ENCODE measurements at places on chromosomes 13 and 19. TPM values are rescaled to one million over a fixed set of nuclear protein-coding genes. Genes with fewer than 3 reads are reported as not detected.

GRCh38 chr13:48660361-48661076 is 6.8 kb downstream of the CYSLTR2 start:
- DNase-seq, result no peak

- DNase-seq, result no peak
Measured at GRCh38 chr13:36945078-36945477, 25.0 kb upstream of the SMAD9 start.

DNA sequence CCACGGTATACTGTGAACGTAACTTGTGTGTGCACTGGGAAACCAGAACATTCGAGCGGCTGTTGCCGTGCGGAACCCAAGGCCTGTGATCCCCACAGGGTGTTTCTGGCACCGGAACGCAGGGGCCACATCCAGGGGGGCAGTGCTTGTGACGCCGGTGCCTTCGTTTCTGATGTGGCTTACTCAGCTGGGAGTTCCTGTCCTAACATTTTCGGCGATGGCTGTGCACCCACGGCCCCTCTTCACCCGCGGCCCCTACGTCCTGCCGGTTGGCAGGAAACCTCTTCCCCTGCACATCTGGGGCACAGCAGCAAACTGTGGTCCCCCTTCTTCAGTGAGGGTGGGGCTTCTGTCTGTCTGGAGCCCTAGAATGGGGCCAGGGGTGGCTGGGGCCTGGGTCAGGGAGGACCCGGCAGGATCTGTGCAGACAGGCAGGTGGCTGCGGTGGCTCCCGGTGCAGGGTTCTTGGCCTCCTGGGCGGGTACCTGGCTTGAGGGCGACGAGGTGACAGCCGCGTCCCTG is 26.2 kb downstream of the CSNK1G2 start:
- no peak for DNase-seq

DNA sequence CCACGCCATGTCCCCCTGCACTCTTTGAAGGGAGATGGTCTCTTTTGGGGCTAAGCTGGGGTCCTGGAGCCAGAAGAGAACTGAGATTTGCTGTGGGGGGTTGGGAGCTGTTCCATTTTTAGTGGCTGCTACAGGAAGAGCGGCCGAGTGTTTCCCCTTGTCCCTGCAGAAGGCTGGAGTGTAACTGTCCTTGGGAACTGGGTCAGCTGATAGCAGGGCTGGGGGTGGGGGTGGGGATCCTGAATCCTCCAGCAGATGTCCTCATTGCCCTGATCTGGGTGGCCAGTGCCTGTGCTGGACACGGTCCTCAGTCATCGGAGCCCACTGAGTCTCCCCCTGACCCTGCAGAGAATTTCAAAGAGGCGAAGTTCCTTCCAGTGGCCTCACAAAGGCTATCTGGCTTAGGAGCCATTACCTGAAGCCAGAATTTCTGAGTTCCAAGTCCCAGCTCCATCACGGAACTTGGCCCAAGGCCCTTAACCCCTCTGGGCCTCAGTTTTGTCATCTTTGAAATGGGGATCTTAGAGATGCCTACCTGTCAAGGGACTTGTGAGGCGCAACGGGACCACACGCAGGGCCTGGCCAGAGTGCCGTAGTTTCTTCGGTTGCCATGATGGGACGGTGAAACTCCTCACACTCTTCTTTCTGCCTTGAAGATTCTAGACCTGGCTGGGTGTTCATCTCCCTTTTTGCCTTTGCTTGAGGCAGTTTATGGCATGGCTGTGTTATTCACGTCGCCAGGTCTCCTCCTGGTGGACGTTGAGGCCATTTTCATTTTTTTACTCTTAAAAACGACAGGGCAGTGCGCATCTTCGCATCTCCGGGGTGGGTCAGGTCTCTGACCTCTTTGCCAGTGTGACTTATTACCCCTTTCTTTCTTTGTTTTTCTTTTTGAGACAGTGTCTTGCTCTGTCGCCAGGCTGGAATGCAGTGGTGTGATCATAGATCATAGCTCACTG is 51.9 kb downstream of the DNM2 start:
- no peak for DNase-seq

DNA sequence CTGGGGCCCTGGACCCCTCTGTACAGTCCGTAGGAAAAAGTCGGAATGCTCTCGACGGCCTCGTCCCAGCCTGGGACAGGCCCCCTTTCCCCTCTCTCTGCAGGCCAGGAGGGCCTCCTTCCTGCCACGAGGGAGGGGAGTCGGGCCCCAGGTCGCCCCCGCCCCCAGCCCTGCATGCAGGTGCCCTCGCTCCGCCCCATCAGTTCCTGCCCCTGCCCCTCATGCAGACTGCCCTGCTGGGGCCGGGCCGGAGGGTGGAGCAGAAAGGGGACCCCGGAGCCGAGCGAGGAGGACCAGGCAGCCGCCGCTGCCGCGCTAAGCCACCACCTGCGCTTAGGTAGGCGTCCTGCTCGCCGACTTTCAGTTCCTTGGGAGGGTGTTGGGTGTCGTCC is 7.3 kb downstream of the LYL1 start:
- no peak for DNase-seq

FSD1 gene
- 2.4 TPM for total RNA-seq

JUND gene
- 177 TPM for total RNA-seq

GPX4 gene
- 187 TPM for total RNA-seq

SEMA6B gene
- total RNA-seq, result 5.6 TPM
